ENCODE measurements at places on chromosomes 3 and 15. TPM values are rescaled to one million over a fixed set of nuclear protein-coding genes. Genes with fewer than 3 reads are reported as not detected.

GRCh38 chr3:129352045-129352444 is 73.4 kb downstream of the HMCES start:
- no peak for DNase-seq

DNA sequence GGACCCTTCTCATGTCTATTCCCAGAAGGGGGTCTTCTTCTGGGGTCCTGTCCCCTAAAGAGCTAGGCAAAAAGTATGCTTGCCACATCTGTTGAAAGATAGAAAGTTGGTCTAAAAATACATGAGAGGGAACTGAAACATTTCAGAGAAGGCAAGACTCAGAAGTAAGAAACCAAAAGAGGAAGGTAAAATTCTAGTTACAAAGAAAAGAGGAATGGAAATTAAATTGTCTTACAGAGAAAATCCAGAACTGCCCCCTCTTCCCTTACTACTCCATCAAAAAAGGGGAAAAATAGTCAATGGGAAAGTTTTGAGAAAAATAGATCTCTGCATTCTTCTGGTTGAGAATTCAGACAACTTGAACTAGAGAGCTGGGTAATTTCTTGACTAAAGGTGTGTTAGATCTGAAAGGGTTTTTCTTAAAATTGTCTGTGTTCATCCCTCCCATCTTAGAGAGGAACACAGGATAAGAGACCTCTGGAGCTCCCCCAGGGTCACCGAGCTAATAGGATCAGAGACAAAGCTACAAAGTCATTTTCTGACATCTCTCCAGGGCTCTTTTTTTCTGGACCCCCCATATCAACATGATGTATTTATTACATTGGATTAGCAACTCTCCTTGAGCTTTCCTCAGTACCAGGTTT is 32.3 kb upstream of the CCR2 start:
- DNase-seq, result no peak

GRCh38 chr3:127207727-127208482 is 15.0 kb downstream of the PRR23E start:
- DNase-seq, result no peak

DNA sequence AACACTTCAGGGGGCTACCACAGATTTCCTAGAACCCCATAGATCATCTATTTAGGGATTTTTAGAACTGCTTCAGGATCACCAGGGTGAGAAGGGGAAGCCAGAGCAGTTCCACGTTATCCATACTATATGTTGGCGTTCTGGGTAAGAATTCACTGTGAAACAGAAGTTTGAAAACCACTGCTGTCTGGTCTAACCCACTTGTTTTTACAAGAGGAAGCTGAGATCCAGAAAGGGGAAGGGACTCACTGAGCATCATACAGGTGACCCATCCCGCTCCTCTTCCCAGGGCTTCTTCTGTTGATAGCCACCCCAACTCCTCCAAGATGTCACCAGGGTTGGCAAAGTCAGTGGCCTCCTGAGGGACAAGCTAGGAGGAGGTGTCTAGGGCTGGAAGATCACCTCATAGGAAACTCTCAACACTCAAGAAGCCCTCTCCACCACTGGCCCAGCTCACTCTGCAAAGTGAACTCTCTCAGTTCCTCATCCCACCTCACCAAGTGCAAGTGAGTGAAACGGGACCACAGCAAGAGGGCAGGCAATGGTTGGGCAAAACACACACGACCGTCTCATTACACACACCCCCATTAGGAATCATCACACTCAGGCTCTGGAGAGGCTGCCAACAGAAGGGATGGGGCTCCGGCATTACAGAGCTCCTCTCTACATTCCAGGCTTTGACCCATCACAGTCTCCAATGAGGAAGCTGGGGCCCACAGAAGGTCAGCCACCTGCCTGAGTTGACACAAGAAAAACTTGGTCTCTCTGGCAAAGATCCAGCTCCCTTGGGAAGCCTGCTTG is 1.8 kb downstream of the DAPK2 start:
- no peak for DNase-seq

DNA sequence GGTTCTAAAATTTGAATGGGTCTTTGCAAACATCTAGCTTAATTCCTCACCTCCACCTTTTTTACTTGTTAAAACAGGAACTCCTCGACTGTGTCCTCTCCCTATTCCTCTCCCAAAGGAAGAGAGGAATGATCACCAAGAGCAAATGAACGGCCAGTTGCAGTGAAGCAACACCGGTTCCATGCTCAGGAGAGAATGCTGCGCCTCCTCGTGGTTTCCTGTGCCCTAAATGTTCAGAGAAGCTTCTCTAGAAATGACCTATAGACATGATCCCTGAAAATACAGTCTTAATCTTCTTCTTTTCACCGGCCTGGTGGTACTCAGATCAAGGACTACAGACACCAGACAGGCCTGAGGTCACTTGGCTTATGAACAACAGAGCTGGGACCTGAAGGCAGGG is 65.1 kb upstream of the GUCA1C start:
- no peak for DNase-seq

Gene GPR62
- 0.19 TPM for total RNA-seq

Gene TBC1D21
- not detected for total RNA-seq

Gene ATRIP
- total RNA-seq, result 20.2 TPM

Gene EFL1
- 32.8 TPM for total RNA-seq

Gene ATP6V1A
- 90.4 TPM for total RNA-seq

Gene TM6SF1
- 0.90 TPM for total RNA-seq

Measured in H1 (cell line).